ENCODE measurements at places on chromosomes 16 and 17.

- no peak for DNase-seq
Observed at GRCh38 chr17:50350733-50351132, 4.8 kb downstream of the XYLT2 start.

- DNase-seq = no peak
Observed at GRCh38 chr17:72378414-72379390, 257.9 kb downstream of the SOX9 start.

DNA sequence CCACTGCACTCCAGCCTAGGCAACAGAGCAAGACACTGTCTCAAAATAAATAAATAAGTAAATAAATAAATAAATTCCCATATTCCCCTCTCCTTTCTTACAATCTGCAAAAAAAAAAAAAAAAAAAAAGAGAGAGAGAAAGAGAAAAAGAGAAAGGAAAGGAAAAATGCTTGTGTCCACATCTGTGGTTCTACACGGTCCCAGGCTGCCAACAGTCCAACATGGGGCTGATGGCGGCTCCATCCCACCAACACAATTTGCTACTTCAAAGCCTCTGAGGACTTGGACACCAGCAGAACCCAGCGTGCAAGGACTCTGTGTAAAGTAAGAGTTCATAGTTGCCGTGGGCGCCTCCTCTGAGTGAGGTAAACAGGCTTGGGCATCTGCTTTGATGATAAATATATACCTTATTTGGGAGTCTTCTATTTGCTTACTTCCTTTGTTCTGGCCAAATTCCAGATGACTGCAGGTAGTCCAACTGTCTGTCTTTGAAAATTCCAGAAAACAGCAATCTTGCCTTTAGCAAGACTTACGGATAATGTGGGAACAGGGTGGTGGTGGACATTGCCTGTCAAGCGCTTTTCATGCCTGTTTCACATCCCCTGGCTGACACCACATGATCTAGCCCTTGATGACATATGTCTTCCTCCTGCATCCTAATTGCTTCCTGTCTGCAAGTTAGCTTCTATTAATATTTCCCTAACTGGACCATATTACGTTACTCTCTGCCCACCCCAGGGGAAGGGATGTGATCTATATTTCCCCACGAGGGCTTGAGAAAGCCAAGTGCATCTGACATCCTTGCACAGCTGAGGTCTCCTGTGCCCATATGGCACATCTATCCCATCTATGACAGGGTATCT, 10.1 kb downstream of the LITAF start:
- no peak for DNase-seq

GRCh38 chr17:50863221-50863843, 2.8 kb downstream of the TOB1 start:
- peak; percentile 79 for DNase-seq

- no peak for DNase-seq
Observed at GRCh38 chr16:55933038-55933437, 57.9 kb upstream of the CES5A start.

DNA sequence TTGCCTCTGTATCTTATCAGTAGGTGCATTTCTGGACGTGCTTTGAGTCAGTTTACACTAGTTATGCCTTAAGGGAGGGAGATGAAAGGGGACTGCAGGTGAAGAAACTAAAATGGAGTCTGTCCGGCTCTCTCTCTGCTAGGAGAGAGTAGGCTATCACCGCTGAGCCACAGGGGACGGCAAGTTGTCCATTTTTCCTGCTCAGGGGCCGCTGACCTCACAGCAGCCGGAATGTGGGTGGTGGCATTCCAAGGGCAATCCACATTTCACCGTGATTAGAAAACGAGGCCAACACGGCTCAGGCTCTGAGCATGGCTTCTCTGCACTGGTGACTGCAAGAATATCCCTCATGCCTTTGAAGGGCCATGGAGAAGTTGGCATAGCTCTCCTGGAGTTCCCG, 19.0 kb upstream of the KLHDC4 start:
- no peak for DNase-seq

- no peak for DNase-seq
Observed at GRCh38 chr16:89555265-89555664, 5.2 kb upstream of the RPL13 start.

DNA sequence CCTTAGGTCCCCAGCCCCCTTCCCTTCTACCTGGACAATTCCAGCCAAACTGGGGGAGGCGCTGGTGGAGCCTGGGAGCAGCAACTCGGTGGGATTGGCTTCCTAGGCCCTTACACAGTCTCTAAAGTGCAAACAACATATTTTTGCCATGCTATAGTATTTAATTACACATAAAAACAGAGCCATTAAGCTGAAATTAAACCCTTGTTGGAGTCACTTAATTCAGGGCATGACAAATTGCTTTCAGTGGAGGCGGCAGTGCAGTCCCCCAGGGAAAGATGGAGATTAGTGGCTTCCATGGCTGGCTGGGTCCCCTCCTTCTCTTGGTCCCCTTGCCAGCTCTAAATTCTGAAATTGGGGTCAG, 17.3 kb downstream of the IGFBP4 start:
- DNase-seq = no peak

GRCh38 chr17:27310565-27311110, 16.7 kb downstream of the WSB1 start:
- DNase-seq = no peak

- DNase-seq = no peak
Observed at GRCh38 chr17:32136856-32137255, 5.4 kb upstream of the RHOT1 start.

DNA sequence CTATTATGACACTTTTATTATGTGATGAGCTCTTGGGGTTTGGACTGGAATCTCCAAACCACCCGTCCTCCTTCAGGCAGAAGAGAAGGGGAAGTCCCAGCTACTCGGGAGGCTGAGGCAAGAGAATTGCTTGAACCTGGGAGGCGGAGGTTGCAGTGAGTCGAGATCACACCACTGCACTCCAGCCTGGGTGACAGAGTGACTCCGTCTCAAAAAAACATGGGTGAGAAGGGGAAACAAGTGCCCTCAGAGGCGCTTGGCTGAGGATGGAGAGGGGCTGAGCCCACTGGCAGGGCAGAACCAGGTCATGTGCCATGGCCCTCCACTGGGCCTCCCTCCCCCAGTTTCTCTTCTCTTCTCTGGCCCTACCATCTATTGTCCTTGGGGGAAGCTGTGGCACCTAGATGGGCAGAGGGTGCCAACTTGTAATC, 120.9 kb upstream of the SMURF2 start:
- no peak for DNase-seq

DNA sequence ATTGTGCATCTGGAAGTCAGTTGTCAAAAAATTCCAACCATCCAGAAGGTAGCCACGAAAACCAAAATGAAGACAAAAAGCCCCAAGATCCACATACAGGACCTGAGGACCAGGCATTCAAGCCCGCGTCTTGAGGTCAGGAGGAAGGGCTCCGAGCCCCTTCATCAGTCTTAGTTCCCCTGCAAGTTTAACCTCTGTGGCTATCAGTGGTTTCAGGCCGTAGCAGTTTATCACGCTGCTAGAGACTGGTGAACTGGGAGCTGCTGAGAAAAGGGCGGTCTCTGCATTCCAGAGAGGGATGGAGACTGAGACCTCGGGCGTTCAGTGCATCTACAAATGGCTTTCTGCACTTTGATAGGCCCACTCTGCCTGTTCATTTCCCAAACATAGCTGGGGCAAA, 70.6 kb downstream of the IRF8 start:
- no peak for DNase-seq

DNA sequence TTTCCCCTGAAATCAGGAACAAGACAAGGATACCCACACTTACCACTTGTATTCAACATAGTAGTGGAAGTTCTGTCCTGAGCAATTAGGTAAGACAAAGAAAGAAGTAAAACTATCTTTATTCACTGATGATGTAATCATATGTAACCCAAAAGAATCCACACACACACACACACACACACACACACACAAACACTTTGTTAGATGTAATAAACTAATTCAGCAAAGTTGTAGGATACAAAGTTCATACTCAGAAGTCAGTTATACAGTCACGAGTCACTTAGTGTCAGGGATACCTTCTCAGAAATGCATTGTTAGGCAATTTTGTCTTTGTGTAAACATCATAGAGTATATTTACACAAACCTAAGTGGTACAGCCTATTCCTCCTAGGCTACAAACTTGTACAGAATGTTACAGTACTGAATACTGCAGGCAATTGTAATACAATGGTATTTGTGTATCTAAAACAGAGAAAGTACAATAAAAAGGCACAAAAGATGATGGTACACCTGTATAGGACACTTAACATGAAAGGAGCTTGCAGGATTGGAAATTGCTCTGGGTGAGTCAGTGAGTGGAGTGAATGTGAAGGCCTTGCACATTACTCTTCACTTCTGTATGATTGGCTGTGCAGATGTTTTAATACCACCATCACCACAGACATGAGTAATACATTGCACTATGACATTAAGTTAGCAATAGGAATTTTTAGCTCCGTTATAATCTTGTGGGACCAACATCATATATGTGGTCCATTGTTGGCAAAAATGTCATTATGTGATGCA, 370.1 kb downstream of the ZFHX3 start:
- no peak for DNase-seq

- DNase-seq = no peak
Observed at GRCh38 chr16:90009172-90009899, 9.9 kb downstream of the DBNDD1 start.

GRCh38 chr17:82399041-82399441, 19.1 kb upstream of the HEXD start:
- DNase-seq = peak; percentile 63

GRCh38 chr17:66944351-66945146, 20.0 kb upstream of the CACNG4 start:
- DNase-seq = no peak

DNA sequence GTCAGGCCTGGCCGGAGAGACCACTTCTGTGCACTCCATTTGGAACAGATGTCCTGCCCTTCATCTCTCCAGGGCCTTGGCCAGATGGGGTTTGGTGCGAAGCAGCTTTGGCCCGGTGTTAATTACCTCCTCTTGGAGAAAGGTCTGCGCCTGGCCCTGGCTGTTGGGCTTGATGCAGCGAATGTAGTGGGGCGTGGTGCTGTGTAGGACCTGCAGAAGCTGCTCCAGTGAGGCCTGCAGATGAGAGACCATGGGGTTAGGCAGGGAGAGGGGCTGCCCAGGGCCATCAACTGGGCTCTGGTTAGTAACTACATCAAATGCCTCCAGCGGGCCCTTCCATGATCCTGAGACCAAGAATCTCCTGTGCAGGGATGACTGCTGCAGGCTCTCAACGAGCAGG, 18.7 kb downstream of the ZNHIT3 start:
- no peak for DNase-seq

- DNase-seq = no peak
Observed at GRCh38 chr17:61005358-61005757, 327.7 kb downstream of the BCAS3 start.

GRCh38 chr16:85458968-85459367, 154.2 kb upstream of the GSE1 start:
- DNase-seq = no peak

- no peak for DNase-seq
Observed at GRCh38 chr17:36198831-36199465, 2.4 kb upstream of the CCL3L1 start.

GRCh38 chr16:57277586-57277985, 6.9 kb downstream of the PLLP start:
- DNase-seq = no peak

- DNase-seq = no peak
Observed at GRCh38 chr17:73324160-73324475, 12.3 kb upstream of the CDC42EP4 start.

DNA sequence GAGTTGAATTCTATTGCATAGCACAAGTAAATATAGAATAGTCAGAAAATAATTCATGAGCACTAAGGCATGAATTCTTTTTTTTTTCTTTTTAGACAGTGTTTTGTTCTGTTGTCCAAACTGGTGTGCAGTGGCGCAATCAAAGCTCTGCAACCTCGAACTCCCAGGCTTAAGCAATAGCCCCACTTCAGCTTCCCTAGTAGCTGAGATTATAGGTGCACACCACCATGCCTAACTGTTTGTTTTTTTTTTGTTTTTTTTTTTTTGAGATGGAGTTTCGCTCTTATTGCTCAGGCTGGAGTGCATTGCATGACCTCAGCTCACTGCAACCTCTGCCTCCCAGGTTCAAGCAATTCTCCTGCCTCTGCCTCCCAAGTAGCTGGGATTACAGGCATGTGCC, 16.6 kb downstream of the TUBD1 start:
- no peak for DNase-seq

DNA sequence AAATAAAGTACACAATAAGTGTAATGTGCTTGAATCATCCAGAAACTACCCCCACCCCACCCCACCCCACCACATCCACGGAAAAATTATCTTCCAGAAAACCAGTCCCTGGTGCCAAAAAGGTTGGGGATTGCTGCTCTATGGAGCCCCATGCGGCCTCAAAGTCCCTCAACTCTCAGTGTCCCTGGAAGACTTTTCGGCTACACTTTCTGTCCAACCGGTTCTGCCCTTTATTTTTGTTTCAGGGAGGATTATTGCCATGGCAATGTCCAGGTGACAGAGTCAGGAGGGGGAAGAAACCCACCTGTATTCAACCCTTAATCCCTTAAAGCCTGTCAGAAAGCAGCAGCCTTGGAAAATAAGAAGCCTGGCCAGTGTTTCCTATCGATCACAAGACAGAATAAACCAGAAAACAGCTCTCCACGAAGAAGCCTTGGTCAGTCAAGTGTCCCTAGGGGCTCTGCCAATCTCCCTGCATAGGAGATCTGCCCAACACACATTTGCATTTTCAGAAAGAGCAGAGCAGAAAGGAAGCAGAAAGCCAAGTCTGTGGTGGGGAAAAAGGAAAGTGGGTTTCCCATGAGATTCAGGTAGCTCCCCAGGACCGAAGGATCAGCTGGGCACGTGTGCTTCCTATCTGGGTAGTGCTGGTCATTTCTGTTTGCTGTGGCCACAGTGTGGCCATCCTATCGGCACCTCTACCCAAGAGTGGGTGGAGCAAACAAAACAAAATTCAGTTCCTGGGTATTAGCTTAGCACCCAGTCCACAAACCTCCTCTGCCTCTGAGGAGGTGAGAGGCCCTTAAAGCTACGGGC, 342.7 kb downstream of the SOX9 start:
- peak; percentile 24 for DNase-seq

- DNase-seq = no peak
Observed at GRCh38 chr17:48241131-48241591, 133.6 kb downstream of the SNX11 start.

- no peak for DNase-seq
Observed at GRCh38 chr16:86910161-86910769, 331.9 kb downstream of the FOXL1 start.

GRCh38 chr17:45686250-45686649, 97.9 kb upstream of the CRHR1 start:
- no peak for DNase-seq

- no peak for DNase-seq
Observed at GRCh38 chr16:1121009-1121408, 25.0 kb upstream of the C1QTNF8 start.

- DNase-seq = no peak
Observed at GRCh38 chr17:44793885-44794842, 35.4 kb downstream of the ADAM11 start.

GRCh38 chr17:77400445-77400870, 259.7 kb downstream of the SEC14L1 start:
- no peak for DNase-seq

DNA sequence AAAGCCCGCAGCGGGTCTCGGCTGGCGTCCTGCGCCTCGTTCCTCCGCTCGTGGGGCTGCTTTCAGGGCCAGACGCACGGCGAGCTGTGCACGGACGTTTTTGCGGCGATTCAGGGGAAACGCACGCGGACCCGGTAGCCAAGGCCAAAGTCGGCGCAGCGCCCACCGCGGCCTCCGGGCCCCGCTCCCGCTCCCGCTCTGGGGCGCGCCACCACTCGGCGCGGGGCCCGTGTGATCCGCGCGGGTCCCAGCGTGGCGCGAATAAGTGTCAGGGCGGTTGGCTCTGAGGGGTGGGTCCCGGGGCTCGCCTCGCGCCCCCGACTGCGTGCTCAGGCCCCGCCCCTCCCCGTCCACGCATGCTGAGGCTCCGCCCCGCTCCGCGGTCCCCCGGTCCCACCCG, 694 bp upstream of the TBCD start:
- no peak for DNase-seq

Measured in midbrain (tissue), 1 donor.